Kasumi-1 (cell line): ENCODE measurements at places on chromosomes 3 and 15.

- DNase-seq = no peak
Observed at GRCh38 chr3:152383136-152383606, 114.4 kb downstream of the MBNL1 start.

DNA sequence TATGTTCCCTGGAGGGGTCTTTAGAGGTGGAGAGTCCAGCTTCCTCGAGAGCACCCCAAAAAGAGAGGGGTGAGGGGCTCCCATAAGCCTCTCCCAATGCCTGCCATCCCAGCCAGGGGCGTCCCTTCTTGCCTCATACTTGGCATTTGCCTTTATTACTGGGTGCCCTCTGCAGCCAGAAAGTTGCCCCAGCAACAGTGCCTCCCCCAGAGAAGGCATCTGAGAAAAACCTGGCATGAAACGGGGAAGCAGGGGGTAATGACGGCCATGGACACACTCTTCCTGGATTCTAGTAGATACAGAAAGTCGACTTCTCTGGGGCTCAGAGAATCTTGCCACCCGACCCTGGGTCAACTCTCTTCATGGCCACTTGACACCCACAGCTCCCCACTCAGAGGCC lies 90.1 kb downstream of the PCSK6 start:
- no peak for DNase-seq

DNA sequence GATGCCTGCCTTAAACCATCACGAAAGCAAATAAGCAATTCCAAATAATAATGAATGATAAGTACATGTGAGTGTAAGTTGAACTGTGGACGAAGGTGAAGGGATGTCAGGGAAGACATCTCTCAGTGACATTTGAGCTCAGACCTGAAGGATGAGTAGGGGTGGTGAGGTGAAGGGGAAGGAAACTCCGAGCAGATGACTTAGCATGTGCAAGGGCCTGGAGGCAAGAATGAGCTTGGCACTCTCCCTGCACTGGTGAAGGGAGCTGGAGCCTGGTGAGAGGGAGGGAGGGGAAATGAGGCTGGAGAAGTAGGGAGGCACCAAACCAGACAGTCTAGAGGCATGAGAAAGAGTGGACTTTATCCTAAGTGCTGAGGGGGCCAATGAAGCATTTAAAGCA lies 84.3 kb downstream of the MTHFS start:
- DNase-seq = no peak

GRCh38 chr15:59333401-59334075 lies 39.1 kb downstream of the MYO1E start:
- no peak for DNase-seq

GRCh38 chr3:101617478-101617877 lies 43.5 kb downstream of the PCNP start:
- DNase-seq = no peak

DNA sequence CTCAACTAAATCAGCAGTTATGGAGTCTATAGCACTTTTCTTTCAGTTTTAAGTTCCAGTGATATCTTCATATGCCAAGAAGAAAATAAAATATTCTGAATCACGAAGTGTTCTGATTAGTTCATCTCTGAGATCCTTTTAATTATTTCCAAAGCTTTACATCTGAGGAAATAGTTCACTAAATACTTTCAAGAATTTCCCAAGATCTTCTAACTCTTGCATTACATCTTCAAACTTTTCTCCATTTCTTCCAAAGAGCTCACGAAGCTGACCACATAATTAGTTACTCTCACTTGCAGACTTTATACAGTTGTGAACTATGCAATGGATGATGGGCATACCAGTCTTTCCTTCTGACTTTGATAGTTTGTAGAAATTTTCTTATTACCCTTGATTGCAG lies 4.2 kb upstream of the RNF111 start:
- DNase-seq = no peak

DNA sequence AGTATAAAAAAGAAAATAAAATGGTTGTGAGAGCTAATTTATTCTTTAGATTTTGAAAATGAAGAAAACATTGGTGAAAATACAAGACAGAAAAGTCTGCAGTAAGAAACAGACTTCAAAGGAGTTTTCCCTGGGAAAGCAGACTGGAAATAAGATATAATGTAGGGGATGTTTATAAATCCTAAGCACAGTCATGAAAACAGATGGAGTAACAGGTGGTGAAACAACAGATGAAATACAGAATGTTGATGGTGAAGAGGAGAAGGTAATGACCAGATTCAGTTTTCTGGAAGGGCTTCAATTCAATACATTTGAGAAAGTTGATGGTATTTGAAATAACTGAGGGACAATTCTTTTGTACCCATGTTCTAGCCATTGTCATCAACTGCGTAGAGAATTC lies 353.9 kb downstream of the CHL1 start:
- no peak for DNase-seq

DNA sequence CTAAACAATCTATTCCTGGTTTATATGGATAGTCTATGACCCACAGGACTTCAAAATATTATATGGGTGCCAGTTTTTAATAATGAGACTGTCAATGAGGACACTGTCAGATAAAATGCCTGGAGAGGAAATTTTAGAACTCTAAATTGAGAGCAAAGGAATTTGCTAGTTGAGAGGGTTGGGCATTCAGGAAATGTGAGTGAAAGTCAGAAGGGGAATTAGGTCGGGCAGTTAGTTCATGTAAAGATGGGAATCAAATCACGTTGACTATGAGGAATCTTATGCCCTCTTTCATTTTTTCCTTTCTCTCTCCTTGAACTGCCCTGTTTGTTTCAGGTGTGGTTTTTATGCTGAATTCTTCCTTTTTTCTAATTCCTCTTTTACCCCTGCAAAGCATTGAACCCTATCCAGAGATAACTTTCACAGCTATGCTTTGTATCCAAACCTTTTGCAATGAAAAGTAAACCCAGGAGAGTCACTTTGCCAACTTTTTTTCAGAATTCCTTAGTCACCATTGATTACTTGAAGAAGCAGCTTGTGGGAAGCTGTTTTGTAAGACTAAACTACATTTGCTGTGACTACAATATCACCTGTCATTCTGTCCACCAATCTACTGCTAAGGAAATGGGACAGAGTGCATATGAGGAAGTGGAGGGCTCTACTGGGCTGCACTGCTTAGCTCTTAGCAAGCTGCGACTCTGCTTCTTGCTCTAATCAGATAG lies 27.8 kb downstream of the CHP1 start:
- DNase-seq = peak; percentile 81

- DNase-seq = no peak
Observed at GRCh38 chr3:183381673-183382072, 46.7 kb downstream of the MCF2L2 start.

GRCh38 chr3:184827572-184827971 lies 15.6 kb downstream of the VPS8 start:
- DNase-seq = no peak

DNA sequence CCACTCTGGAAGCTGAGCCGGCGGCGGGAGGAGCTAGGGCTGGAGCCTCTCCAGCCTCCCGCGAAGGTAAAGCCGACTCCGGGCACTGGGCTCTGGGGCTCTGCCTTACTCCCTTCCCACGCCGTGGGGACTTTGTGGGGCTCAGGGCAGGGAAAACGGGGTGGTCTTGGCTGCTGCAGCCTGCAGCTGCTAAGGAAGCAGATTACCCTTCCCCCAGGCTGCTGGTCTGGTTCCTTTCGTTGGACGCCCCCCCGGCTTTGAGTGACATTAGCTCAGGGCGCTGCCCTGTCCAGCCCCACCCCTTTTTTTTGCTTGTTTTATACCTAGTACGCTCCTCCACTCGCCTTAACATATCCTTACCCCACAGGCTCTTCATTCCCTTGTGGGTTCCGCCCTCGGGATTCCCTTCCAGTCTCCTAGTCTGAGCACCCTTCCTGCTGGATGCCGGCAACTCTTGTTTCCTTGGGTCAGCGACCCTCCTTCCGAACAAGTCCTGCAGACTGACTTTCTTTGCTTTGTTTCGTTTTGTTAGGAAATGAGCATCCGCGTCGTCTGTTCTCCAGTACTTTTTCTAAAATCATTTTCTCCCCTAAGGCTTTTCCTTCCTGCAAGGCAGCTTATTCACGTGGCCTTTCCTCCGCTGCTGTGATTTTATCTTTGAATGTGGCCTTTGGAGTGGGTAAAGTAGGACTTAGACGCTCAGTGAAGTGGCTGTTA lies 551 bp downstream of the DNAJC13 start:
- DNase-seq = peak; percentile 82

DNA sequence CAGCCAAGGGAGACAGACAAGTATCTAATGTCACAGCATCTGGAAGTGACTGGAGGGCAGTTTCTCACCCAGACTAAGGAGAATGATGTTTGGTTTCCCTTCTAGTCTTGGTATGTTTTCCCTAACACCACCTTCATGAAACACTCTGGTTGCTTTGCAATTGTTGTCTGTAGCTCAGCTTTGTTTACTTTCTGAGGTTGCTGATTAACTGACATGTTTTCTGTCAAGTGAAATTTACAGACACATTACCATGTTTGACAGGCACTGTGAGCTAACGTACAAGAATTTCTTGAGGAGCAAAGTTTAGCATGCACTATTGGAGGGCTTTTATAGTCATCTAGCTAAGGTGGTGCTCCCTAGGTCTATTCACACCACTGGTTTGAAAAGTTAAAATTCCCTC lies 131.6 kb upstream of the NECTIN3 start:
- no peak for DNase-seq

DNA sequence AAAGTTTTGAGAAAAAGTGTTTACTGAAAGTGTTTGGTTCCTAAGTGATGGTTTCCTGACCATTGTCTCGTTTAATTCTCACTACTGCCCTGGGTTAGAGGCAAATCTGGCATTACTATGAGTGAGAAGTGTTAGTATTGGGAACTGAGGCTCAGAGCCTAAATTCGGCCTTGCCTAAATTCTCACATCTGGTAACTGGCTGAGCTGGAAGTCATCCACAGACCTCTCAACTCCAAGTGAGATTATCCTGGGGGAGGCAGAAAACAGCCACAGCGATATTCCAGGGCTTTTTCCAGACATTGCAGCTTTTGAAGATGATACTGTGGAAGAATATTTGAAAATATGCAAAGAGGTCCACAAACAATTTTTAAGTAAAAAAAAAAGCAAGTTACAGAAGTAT lies 85.1 kb upstream of the TRA2B start:
- DNase-seq = no peak

GRCh38 chr3:43270078-43270477 lies 16.3 kb upstream of the SNRK start:
- DNase-seq = no peak

- peak; percentile 98 for DNase-seq
Observed at GRCh38 chr15:54803134-54803808, 393.5 kb downstream of the RSL24D1 start.

GRCh38 chr15:25939122-25939521 lies 76.0 kb upstream of the ATP10A start:
- no peak for DNase-seq

- DNase-seq = no peak
Observed at GRCh38 chr3:184910664-184911063, 98.7 kb downstream of the VPS8 start.

DNA sequence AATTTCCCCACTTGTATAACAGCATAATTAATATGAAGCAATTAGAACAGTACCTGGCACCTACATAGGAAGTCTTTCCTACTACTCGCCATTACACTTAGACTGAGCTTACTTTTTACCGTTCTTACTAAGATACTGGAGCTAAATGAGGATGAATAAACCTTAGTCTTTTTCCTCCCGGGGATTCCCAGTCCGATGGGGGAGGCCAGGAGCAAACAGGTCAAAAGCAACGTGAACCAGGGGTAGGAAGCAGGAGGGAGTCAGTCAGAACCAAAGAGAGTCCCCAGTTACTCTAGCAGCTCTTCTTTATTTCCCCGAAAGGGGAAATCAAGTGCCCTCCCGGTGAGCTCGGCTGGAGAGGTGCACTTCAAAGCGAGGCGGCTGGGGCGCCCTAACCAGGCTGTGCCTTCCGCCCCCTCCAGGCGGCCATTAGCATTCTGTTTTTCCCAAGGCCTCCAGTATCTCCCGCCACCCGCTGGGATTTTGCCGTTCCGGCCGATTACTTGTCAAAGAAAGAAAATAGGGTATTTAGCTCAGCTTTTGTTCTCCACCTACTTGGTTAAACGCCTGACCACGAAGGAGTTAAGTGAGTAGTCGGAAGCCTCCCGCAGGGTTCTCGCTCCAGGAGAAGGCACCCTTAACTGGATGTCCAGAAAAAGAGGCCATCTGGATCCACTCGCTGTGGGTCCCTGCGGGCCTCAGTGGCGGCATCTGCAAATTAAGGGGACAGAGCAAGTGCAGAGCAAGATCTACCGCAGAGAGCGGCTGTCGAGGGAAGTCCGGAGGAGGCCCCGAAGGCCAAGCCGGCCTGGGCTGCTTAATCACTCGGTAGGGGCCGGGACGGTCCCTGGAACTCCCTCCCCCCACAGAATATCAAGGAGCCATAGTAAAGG lies 6.3 kb upstream of the EOMES start:
- no peak for DNase-seq

DNA sequence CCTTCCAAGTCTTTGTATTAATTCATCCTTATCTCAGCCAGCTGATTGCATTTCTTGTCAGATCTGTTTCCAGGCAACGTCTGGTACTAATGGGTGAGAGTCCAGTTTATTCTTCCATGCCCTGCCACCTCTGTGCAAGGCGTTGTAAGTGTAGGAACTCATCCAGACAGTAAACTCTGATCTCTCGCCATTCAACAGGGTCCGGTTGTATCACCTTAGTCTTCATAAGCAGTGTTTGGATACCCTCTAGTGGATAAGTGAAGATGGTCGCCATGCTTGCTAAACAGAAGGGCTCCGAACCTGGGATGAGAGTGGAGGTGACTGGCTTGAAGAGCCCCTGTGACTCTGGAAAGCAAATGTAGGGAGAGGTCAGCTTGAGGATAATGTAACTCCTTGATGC lies 51.6 kb upstream of the CMTM7 start:
- DNase-seq = peak; percentile 54

- no peak for DNase-seq
Observed at GRCh38 chr15:86796521-86796920, 716.9 kb downstream of the AGBL1 start.

- DNase-seq = no peak
Observed at GRCh38 chr3:180181387-180181786, 144.7 kb upstream of the PEX5L start.

GRCh38 chr3:184058029-184058428 lies 5.2 kb downstream of the HTR3C start:
- DNase-seq = no peak

DNA sequence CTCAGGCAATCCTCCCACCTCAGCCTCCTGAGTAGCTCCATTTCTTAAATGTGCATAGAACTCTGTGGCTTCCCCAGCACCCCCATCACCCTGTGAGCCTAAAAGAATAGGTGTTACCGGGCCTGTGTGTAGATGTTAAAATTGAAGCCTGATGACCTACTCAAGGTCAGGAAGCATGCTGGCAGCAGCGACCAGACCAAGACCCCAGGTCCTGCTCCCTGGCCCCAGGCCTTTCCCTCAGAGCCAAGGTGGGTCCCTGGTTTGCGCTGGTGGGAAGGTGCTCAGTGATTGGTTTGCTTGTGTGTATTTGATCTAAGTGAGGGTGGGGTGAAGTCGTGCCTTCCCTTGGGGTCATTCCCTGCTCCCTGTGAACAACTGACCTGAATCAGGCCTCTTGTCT lies 18.4 kb upstream of the CRABP1 start:
- DNase-seq = no peak

- DNase-seq = no peak
Observed at GRCh38 chr3:142608631-142609030, 12.4 kb downstream of the PLS1 start.

DNA sequence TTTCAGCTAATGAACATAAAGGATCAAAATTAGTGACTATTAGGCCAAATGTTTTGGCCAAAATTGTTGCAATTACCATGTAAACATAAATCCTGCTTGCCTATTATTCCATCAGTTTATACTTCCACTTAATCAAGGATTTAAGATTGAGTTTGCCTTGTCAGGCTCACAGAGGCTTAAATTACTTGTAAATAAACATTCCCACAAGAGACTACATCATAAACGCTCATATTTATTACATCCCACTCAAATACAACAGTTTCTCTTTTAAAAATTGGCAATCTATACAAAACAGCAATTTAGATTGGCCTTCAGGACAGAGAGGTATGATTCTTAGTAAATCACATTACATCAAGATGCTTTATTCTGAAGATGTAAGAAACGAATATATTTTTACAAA lies 9.9 kb upstream of the MAP4 start:
- DNase-seq = no peak
